Stimulated activated CD8-positive, alpha-beta memory T cell treated with anti-CD3 and anti-CD28 coated beads, Interleukin-4, amount 100 ng/mL, for 4 hours (primary cell): ENCODE measurements at places on chromosomes 7 and 10.

- no peak for DNase-seq
Measured at GRCh38 chr10:51397695-51398094, 301.7 kb downstream of the CSTF2T start.

- DNase-seq = no peak
Measured at GRCh38 chr7:137656227-137656849, 190.4 kb downstream of the DGKI start.

DNA sequence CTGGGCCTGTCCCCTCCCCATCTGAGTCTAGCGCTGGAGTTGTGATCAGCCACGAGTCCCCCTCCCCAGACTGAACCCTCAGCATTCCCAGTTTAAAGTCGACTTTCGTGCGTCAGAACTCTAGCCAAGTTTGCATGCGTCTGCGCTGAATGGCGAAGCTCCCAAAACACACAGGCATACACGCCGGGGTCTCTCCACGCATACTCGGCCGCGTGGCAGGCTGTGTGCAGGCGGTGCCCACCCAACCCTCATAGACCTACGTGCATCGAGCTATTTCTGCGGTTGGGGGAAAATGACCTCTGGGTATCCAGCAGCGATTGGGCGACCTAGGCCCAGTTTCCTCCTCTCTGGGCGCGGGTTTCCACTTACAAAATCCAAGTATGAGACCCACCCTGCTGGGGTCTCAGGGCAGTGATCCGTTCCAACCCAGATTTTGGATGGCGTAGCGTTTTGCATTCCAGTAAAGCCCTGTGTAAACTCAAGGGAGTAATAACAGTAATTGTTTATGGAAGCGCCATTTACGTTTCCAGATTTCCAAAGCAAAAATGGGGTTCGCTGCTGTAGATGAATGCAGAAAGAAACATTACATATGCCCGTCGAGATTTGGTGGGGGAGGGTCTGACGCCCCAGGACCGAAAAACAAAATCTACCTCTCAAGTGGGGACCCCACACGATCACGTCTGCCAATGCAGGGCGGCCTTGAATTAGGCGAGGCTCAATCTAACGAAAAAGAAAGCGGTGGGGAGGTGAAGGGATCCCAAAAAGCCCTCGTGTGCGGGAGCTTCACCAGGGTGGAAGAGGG is 2.0 kb upstream of the HMX3 start:
- no peak for DNase-seq

- no peak for DNase-seq
Measured at GRCh38 chr10:30284865-30285594, 64.0 kb downstream of the MTPAP start.

DNA sequence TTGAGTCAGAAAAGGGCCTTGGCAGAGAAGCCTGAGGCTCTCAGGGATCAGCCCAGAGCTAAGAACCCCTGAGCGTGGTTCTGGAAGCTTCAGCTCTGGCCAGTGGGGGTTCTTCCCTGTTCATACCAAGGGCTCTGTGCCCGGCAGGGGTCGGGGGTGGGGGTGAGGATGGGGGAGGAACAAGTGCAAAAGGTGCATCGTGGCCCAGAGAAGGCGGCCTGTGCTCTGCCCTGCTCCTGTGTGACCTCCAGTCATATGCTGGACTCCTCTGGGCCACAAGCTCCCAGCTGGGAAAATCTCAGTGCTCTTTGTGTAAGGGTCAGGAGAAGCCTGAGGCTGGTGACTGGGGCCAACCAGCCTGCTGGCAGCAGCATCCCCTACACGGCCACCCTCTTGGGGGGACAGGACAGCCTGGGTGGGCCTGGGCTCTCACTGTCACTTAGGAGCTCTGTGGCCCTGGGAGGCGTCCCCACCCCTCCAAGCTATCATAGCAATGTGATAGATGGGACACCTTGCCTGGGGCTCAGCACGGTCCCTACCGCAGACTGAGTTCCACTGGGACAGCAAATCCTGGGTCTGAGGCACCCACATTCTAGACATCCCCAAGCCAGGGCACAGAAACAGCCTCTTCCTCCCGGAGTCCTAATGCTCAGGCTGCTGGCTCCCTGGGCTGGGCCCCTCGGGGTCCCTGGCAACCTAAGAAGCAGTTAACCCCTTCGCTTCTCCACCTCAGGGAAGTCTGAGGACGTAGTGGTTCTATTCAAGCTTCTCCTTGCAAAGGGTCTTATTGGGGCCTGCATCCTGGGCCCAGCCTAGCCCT is 2.5 kb downstream of the MMRN2 start:
- DNase-seq = no peak

DNA sequence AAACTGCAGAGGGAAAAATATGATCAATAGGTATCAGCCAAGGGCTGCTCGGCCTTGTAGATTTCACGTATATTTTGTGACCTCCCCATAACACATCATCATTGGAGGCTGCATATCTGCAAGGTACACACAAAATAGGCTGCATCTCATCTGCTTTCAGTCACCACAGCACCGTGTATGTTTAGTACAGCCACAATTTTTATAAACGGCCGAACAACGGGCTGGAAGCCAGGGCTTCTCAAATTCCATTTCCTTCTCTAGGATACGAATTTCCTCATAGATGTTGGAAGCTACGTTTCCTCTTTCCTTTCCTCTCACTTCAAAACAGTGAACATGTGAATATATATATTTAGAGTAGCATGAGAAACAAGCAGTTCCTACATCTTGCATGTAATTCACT is 20.2 kb upstream of the FOXK1 start:
- no peak for DNase-seq

GRCh38 chr10:129792864-129793263 is 171.2 kb downstream of the EBF3 start:
- no peak for DNase-seq

DNA sequence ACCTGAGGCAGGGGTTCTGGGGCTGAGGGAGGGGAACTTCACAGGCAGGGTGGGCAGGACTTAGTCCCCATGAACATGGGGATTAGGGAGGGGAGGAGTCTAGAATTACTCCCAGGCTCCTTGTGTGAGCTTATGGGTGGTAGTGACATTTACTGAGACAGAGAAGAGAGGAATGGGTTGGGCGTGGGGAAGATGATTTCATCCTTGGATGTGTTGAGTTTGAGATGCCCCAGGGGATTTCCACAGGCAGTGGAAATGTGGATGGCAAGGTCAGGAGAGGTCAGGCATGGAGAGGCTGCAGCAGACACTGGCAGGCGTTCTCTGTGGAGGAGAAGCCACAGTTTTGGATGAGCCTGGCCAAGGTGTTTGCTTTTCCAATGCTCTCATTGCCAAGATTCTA is 26.4 kb upstream of the GSDME start:
- no peak for DNase-seq

GRCh38 chr10:24208661-24209431 is at the start of gene KIAA1217:
Gene KIAA1217 (plus strand): TSS chr10:24209138. CDS start chr10:24209194, 56 bp downstream.
- DNase-seq = no peak
